ENCODE measurements at places on chromosomes 11 and 22.

- no peak for DNase-seq
Measured at GRCh38 chr11:71525938-71526495, 1.1 kb upstream of the KRTAP5-7 start.

DNA sequence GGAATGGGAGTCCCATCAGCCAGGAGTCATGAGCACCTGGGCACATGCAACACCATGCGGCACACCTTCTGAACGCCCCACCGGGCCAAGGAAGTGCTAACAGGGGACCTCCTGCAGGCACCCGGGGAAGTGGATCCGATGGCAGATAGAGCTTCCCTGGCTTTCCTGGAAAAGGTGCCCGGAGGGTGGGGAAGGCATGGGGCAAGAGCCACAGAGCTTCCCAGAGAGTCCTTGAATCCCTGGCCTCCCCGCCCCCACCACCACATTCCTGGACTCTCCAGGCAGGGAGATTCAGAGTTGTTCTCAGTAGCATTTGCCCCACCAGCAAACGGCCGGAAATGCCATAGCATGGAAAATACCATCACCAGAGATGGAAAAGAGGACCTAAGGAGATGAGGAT is 8.3 kb downstream of the TRIM29 start:
- no peak for DNase-seq

DNA sequence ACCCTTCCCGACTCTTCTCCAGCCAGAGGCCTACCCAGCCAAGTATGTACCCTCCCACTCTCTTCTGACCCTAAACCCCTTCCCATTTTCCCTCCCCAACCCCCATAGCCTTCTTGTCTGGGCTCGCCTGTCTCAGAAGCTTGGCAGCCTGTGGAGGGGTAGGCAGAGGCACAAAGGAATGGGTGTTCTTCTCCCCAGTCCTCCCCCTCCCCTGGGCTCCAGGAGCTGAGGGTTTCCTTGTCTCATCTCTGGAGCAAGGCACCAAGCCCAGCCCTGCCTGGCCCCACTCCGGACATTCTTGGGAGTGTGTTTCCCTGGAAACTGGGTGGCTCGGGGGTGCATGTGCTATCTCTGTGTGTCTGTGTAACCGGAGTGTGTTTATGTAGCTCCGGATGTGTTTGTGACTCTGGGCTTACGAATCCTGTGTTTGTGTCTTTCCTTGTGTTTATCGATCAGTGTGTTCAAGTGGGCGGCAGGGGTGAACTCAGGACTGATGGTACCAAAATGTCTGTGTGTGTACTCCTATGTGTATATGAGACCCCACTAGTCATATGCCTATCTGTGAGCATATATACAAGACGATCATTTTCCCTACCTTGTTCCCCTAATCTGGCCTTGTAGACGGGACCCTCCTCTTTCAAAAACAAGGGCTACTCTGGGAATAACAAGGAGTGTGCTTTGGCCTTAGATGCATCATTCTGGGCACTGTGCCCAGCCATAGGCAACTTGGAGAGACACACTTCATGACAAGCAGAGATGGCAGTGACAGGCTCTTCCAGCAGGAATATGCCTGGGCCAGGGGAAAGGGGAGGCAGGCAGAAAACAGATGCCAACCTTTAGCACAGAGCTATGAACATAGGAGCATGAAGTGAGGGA is 10.9 kb downstream of the PHLDB1 start:
- DNase-seq: no peak

DNA sequence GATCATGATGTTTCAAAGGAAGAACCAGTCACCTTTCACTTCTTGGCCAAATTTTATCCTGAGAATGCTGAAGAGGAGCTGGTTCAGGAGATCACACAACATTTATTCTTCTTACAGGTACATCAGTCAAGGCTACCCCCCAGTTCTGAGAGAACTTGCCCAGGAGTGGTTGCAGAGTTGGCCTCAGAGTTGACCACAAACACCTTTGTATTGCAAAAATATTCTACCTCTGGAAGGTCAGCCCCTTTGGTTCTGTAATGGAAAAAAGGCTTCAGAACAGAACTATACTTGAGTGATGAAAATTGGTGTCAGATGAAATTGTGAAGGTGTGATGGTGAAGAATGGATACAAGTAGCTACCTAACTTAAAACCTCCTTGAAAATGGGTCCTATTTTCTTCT is 35.7 kb downstream of the NF2 start:
- DNase-seq: no peak

GRCh38 chr22:31915586-31915985 is 28.7 kb upstream of the YWHAH start:
- DNase-seq: no peak

DNA sequence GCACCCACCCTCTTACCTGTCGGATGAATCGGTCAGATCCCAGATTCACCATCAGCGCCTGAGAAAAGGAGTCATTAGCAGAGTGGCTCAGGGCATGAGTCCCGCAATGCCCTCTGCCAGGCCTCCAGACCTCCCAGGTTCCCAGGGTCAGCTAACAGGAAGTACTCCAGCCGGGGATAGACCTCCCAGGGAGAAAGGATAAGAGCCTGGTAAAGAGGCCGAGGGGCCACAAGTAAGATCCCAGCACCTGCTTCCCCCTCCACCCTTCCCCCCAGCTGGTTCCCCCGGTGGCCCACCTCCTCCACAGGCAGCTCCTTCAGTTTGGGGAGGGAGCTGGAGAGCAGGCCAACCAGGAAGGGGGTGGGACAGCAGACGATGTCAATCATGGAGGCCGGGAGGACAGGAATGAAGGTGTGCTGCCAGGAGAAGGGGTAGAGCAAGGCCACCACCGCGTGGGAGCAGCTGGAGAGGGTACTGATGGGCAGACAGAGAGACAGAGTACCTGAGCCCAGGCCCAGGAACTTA is 16.4 kb downstream of the RPL27A start:
- no peak for DNase-seq

DNA sequence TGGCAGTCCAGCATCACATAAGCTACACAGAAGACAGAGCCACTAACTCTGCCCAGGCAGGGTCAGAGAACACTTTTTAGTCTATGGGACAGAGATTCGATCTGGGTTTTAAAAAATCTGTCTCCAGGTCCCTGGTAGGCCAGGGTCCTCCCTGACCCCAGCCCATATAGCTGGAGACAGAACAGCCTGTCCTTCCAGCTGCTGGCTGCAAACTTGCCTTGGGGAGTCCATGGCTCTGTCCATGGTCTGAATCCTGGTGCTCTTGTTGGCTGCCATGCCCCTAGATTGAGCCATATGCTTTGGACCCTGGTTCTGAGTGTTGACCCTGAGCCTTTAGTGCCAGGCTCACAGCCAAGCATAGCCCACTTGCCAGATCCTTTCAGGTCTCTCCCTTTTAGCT is 13.3 kb upstream of the LIPT2 start:
- DNase-seq: no peak

DNA sequence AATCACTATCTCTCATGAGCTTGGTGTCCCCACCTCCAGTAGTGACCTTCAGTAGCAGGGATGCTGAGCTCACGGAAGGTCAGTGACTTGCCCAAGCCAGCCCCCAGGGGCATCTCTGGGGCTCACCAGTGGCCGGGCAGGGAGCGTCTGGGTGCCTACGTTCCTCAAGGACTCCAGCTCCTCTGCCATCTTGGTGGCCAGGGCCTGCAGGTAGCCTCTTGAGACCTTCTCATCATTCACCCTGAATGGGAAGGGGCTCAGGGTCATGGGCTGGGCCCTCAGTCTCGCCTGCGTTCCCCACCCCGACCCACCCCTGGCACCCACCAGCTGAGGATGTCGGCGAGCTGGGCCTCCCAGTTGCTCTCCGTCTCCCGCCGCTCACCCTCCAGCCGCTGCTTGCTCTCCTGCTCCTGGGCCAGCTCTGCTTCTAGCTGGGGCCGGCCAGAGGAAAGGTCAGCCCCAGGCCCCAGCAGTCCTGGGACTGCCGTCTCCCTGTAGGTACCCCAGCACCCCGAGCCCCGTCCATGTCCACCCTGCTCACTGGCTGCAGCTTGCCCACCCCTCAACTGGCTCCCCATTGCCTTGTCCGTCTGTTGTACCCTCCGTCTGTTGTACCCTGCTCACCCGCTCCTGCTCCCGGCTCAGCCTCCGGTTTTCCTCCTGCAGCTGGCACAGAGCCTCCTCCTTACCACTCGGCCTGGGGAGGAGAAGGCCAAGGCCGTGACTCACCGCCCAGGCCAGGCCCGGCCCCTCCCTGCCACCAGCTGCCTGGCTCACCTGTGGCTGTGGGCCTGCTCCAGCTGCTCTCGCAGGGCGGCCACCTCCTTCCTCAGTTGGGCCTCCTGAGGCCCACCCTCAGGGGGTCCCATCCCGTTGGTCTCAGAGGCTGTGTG is 9.5 kb downstream of the CDC42BPG start:
- DNase-seq: no peak

DNA sequence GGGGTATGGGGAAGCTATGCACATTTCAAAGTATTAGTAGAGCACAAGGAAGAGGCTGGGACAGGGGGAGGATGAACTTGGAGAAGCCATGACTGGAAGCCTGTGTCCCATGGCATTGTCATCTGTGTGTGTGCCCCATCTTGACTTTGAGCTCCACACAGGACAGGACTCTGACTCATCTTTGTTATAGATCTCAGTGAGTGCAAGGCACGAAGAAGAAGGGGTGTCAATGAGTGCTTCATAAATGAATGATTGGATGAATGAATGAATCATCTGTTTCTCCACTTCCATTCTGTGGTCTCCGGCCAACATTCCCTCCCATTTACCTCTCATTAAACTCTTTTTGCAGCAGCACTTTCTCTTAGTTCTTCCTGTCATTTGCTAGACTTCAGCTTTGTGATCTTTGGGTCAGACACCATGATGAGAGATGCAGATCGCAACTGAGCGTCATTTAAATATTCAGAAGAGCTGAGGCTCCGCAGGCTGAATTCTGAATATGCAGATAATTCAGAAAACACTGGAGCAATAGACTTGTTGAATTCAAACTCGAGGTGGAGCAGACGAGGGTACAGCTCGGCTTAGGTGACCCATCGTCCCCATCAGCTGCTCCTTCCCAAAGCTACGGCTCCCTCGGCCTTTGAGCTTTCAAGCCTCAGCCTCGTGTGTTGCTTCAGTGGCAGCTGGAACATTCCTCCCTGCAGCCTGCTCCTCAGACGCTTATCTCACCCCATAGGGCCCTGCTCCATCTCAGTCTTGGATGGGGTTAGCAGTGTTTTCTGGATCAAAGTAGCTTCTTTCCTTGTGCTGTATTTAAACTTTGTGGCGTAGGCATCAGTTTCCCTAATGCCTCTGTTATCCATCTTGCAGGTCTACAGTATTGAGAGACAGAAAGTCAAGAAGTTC is 30.8 kb downstream of the APOL3 start:
- DNase-seq: no peak

- DNase-seq: no peak
Measured at GRCh38 chr22:38452373-38453065, 2.5 kb downstream of the KCNJ4 start.

- no peak for DNase-seq
Measured at GRCh38 chr11:114019046-114019445, 40.5 kb upstream of the ZBTB16 start.

DNA sequence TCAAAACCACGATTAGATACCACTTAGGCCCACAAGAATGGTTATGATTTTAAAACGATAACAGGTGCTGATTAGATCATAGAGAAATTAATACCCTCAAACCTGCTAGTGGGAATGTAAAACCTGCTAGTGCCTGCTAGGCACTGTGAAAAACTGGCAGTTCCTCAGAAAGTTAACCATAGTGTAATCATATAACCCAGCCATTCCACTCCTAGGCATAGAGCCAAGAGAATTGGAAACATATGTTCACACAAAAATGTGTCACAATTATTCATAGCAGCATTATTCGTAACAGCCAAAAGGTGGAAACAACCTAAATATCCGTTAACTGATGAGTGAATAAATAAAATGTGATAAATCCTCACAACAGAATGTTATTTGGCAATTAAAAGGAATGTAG is 122.2 kb upstream of the SYN3 start:
- DNase-seq: no peak

- DNase-seq: peak; percentile 82
Measured at GRCh38 chr11:64743591-64744543, at the start of gene RASGRP2. Gene RASGRP2, minus strand, starts transcription at chr11:64744142. Its CDS starts 1,276 bp downstream, at chr11:64742866.

DNA sequence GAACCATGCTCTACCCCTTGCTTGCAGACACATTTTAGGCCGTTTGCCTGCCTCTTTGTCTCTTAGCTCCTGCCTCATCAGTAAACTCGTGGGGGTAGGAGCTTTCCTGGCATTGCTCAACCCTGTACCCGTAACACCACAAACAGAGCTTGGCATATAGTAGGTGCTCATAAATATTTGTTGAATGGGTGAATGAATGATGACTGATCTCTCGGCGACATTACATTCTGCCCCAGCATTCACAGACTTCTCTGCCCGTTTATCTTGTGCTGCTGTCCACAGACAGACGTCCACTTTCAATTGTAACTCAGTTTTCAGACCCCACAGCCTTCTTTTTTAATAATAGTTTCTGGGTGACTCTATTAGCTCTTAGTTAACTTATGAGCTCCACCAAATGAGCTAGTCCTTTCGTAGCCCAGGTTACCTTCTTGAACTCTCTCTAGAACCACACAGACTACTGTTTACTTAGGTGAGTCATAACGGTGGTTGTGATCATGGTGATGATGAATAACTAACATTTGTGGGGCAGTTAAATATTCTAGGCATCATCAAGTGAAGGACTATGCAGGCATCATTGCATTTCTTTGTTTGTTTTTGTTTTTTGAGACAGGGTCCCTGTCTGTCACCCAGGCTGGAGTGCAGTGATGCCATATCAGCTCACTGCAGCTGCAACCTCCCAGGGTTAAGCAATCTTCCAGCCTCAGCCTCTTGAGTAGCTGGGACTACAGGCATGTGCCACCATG is 188.4 kb downstream of the ADAMTS15 start:
- DNase-seq: no peak

GRCh38 chr11:64571410-64572091 is 19.5 kb upstream of the SLC22A12 start:
- DNase-seq: no peak

DNA sequence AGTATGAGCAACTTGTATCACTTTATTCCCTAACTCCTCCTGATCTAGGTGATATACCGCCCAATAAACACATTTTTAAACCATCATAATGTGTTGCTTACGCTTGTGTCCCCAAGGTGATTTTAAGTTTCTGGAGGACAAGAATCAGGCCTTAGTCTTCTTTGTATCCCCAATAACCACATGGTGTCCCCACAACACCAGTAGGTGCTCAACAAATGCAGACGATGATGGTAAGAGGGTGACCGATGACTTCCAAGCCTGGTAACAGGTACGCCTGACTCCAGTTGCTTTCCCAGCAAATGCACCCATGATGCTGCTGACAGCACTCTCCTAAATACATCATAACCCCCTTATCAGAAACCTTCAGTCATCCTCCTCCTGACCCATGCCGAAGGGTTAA is 64.2 kb downstream of the EFCAB6 start:
- no peak for DNase-seq

- DNase-seq: no peak
Measured at GRCh38 chr11:3087821-3088800, 30.9 kb upstream of the CARS1 start.

- no peak for DNase-seq
Measured at GRCh38 chr11:120612513-120613263, 101.1 kb downstream of the GRIK4 start.

- no peak for DNase-seq
Measured at GRCh38 chr11:67281552-67282150, 7.5 kb upstream of the ANKRD13D start.

- DNase-seq: no peak
Measured at GRCh38 chr22:25659413-25659812, 82.6 kb upstream of the MYO18B start.

- DNase-seq: no peak
Measured at GRCh38 chr11:30260813-30261212, 30.0 kb downstream of the FSHB start.

- no peak for DNase-seq
Measured at GRCh38 chr11:122159173-122159721, 43.2 kb upstream of the BLID start.

- no peak for DNase-seq
Measured at GRCh38 chr11:110809417-110810199, 97.4 kb upstream of the ARHGAP20 start.

- no peak for DNase-seq
Measured at GRCh38 chr22:20573176-20573832, 65.9 kb downstream of the MED15 start.
